Kidney (tissue), 22 donors: ENCODE measurements at places on chromosomes 12 and 14. TPM values are rescaled to one million over a fixed set of nuclear protein-coding genes. Genes with fewer than 3 reads are reported as not detected.

- DNase-seq: no peak
- H3K36me3 ChIP-seq: no peaks in the 10 kb centered on the region
- no peaks in the 10 kb centered on the region for H3K4me1 ChIP-seq
- no peak overlapping the region for H3K27ac ChIP-seq
These were observed 10.6 kb downstream of the ITGB7 start for GRCh38 chr12:53196486-53196885.

DNA sequence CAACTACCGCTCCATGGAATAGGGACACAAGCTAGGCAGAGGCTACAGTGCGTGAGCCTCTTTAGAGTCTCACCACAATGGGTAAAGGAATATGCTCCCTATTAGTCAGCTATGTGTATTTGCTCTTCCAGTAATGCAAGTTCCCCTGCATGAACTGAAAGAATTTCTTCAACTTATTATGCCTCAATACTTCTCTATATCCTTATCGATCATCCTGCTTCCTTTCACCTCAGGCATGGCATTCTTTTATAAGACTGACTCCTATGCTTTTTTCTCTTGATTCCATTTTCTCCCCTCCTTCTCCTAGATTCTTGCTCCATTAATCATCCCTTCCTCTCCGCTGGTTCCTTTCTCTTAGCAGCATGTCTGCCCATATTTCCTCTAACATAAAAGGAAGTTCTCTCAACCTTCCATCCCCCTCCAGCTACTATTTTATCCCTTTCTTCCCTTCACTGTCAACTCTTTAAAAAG lies 94.5 kb upstream of the CPM start:
- H3K36me3 ChIP-seq: no peaks in the 10 kb centered on the region
- H3K4me3 ChIP-seq: no peak overlapping the region
- DNase-seq: no peak
- no peaks in the 10 kb centered on the region for H3K27me3 ChIP-seq
- H3K4me1 ChIP-seq: peaks cover 6% of the 10 kb centered on the region
- no peak overlapping the region for H3K27ac ChIP-seq

GRCh38 chr12:26044007-26044394 lies 80.8 kb downstream of the BHLHE41 start:
- peaks cover 2% of the 10 kb centered on the region for H3K4me1 ChIP-seq
- H3K27ac ChIP-seq: no peak overlapping the region
- H3K36me3 ChIP-seq: no peaks in the 10 kb centered on the region
- H3K4me3 ChIP-seq: no peak overlapping the region
- DNase-seq: no peak

GRCh38 chr12:26573225-26573909 lies 259.6 kb downstream of the ITPR2 start:
- no peaks in the 10 kb centered on the region for H3K4me1 ChIP-seq
- peaks cover 7% of the 10 kb centered on the region for H3K36me3 ChIP-seq
- H3K4me3 ChIP-seq: no peak overlapping the region
- no peaks in the 10 kb centered on the region for H3K27me3 ChIP-seq
- H3K27ac ChIP-seq: no peak overlapping the region

The NKX2-1 gene
- not detected for total RNA-seq
